ENCODE measurements at places on chromosomes 3 and 15.

DNA sequence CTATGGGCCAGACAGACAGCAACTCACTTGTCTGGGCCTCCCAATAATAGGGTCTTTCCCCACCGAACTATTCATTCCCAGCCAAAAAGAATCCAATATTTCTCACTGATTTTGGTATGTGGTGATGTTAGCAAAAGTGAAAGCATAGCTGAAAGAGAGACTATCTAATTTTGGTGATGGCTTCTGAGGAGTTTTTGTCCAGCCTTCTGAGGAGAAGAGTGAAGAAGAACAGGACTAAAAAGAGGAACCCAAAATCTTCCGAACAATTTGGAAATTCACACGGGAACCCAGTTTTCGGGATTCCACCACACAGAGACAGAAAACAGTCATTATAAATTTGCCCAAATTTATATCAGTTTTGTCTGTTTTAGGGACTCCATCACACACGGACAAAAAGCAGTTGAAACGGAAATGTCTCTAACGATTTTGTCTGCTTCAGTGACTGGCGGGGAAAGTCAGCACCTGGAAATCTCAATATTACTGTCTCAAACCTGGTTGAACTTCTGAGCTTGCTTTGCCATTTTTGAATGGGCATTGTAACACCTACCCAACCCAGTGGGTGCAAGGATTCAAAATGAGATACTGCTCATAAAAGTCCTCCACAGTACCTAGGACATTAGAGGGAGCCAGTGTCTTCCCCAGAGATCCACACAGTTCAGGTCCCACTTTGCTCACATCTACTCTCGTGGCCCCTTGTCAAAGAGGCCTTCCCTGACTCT, 9.1 kb downstream of the CD80 start:
- DNase-seq: no peak

DNA sequence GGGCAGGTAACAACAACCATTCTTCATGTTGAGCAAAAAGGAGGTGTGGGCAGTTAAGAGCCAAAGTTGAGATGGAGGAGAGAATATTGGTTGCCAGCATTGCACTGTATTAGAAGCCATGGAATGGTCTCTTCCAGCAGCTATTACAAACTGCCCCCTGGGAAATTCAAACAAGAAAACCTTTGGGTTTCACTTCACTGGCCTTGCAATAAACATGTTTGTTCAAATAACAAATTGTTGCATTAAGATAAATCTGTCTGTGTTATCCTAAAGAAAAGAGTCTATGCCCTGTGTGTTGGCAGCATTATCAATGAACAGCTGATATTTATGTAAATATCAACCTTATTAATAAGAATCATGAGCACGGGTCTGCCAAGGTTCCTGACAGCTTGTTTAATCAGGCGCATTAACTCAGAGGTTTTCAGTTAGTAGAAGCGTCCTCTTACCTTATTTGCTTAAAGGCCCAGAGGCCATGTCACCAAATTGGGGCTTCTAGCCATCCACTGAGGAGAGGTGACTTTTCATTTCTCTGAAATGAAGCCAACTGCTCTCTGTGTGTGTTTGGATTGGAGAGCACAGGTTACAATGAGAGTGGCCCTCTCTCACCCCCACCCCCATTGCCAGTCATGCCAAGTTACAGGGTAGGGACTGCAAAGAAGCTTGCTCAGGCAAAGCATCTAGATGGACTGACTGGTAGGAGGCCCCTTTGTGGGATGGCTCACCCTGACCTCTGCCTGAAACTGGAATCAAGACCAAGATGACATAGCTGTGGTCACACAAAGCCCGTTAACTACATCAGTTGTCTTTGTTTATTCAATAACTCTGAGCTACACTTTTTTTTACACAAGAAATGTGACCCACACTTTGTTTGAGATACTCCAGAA, 10.5 kb downstream of the FILIP1L start:
- no peak for DNase-seq

DNA sequence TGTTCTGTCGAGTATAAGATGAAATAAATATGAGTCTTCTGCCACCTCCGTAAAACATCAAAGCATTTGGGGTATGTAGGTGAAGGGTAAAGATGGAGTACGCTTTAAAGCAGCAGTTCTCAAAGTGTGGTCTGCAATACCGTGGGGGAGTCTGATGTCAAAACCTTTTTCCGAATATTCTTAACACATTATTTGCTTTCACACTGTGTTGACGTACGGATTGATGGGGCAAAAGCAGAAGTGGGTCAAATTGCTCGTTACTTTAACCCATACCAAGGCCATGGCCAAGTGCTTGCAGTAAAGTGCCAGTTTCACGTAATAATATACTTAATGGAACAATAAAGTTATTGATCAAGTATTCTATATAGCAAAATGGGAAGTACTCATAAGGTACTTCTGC, 36.3 kb downstream of the PAK2 start:
- DNase-seq: no peak

GRCh38 chr15:78001656-78002055, 75.9 kb downstream of the TBC1D2B start:
- DNase-seq: no peak

DNA sequence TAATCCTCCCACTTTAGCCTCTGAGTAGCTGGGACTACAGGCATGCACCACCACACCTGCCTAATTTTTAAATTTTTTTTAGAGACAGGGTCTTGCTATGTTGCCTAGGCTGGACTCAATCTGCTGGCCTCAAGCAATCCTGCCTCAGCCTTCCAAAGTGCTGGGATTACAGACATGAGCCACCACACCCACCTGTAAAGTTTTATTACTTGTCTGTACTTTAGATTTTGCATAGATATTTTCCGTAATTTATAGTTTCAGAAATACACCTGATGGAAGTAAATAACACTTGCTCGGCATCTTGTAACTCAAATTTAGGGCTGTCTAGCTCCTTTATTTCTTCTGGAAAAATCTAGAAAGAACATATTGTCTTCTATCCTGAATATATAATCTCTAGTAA, 5.8 kb downstream of the DZIP3 start:
- DNase-seq: no peak

DNA sequence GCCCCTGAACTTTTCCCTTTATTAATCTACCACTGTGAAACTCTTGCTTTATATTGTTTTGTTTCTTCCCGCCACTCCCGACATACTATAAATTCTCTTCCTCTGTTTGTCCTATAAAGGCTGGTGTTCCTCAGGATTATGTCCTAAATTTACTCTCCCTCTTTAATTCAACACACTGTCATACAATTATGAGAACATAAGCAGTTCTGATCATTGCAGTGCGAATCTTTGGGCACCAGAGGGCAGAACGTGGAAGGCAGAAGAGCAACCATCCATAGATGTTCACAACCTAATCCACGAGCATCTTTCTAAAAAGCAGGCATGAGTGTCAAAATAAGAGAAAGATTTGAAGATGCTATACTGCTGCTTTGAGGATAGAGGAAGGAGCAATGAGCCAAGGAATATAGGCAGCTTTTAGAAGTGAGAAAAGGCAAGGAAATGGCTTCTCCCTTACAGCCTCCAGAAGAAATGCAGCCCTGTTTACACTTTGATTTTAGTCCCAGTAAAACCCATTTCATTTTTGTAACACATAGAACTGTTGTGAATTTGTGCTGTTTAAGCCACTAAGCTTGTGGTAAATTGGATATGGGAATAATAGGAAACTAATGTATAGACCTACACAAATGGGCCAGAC, 179.4 kb downstream of the GBE1 start:
- DNase-seq: no peak

DNA sequence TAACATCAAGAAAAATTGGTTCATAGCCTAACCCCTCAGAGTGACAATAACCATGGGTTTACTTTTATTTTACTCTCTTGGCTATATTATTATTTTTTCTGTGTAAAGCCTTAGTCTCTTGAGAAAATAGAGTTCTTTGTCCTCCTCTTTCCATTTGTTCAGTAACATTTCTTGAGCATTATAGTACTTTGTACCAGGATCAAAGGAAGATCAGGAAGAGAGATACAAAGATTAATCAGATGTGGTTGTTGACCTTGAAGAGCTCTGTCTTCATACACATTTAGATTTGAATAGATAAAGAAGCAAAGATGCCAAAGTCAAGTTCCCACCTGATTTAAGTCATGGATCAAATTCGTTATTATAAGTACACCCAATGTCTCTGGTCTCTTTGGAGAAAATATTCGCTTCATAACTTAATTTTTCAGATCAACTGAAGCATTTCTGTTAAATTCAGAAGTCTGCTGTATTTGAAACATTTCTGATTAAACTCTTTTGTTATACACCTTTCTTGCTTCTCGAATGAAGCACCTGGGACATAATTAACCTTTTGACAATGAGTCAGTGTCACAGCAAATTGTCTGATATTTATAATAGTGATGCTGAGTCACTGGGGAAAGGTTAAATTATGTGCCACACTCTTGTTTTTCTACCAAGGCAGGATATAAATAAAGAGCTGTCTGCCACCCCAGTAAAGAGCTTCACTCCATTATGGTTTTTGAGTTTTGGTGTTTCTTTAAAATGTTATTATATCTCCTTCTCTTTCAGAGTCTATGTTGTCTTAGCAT, 100.2 kb downstream of the GHSR start:
- DNase-seq: no peak

- no peak for DNase-seq
Measured at GRCh38 chr3:112982710-112983109, 7.8 kb upstream of the CD200R1 start.
